ENCODE measurements at places on chromosomes 16 and 17.
A peak's percentile ranks its signal among the peaks of the same experiment; 100 is the strongest.

- DNase-seq, result no peak
Measured at GRCh38 chr17:7285679-7286078, 4.2 kb downstream of the SLC2A4 start.

- peak; percentile 67 for DNase-seq
Measured at GRCh38 chr17:39753514-39754160, 15.9 kb downstream of the GRB7 start.

DNA sequence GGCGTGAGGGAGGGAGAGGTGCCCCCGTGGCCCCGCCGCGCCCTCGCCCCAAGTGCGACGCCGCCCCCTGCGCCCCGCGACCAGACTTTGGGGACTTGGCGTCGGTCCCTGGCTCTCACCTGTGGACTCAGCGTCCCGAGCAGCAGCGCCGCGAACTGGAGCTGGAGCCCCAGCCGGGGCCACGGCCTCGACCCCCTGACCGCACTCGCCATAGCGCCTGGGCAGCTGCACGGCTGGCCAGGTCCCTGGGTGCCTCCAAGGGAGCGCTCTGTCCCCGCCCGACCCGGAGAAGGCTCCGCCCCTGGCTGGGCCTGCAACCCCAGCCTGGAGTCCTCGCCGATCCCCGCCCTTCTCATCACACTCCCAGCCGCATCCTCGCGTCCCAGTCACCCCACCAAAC is at the start of gene ERN2:
ERN2 (minus strand) TSS at position 247 of the 400 bp plus-strand sequence; CDS start at position 212, 35 bp downstream.
- no peak for DNase-seq

- no peak for DNase-seq
Measured at GRCh38 chr16:21642861-21643260, 9.5 kb downstream of the IGSF6 start.

- DNase-seq, result no peak
Measured at GRCh38 chr17:71790791-71791190, 330.0 kb upstream of the SOX9 start.

DNA sequence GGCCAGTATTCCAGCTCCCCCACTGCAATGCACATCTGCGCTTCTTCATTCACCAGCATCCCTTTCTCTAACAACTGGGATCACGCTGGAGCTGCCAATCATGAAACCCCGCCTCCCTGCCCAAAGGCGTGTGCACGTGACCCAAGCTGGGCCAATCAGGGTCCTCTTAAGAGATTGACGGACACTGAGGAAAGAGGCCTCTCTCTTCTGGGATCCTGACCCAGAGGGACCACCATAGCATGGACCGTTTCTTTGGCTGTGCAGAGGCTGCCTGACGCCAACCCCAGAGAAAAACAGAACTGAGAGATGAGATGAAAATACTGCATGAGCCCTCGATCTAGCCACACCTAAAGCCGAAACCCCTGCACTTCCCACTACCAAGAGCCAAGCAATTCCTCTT is 32.0 kb downstream of the COTL1 start:
- DNase-seq, result no peak

Measured in KG1 (cell line).